ENCODE measurements at places on chromosomes 16 and 17.

DNA sequence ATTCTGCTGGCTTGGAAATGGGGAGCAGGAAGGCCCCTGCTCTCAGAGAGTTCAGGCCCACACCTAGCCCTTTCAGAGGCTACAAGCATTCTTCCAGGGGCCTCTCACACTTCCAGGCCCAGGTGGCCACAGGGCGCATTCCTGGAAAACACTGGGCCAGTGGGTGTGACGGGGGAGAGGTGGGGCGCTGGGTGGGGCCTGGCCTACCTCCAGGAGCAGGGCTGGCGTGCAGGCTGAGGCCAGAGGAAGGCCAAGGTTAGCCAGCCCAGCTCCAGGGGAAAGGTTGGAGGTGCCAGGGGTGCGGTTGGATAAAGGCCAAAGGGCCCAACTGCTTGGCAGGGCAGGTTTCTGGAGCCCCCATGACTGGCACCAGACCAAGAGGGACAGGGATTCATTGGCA is 198.2 kb downstream of the MAF start:
- no peak for DNase-seq

GRCh38 chr16:17301593-17302135 is 169.1 kb downstream of the XYLT1 start:
- peak; percentile 90 for DNase-seq

GRCh38 chr17:19254651-19255050 is 17.5 kb downstream of the EPN2 start:
- no peak for DNase-seq

DNA sequence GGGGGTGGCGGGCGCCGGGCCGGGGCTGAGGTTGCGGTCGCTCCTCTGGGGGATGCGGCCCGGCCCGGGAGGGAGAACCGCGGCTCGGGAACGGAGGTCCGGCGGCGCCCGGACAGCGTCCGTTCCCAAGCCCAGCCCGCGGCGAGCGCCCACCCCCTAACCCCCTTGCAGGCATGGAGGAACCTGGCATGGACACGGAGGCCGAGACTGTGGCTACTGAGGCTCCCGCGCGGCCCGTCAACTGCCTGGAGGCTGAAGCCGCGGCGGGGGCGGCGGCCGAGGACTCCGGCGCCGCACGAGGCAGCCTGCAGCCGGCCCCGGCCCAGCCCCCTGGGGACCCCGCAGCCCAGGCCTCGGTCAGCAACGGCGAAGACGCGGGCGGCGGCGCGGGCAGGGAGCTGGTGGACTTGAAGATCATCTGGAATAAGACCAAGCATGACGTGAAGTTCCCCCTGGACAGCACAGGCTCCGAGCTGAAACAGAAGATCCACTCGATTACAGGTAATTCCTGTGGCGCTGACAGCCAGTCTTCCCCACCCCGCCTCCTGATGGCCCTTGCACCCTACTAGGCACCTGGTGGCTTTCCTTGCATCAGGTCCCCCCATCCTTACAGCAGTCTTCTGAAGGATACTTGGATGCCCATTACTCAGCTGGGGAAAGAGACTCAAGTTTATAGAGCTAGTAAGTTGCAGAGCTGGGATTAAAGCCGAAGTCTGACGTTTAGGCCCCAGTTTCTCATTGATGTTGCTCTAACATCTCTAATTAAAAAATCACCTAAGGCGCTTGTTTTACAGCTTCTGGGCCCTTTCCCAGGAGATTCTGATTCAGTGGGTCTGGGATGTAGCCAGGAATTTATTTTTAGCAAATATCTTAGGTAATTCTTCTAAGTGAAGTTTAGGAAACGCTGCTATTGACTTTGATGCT is 514 bp downstream of the UBFD1 start:
- no peak for DNase-seq

GRCh38 chr17:35286120-35286781 is 43.4 kb downstream of the SLFN5 start:
- DNase-seq = peak; percentile 11

GRCh38 chr17:5784791-5785190 is 200.5 kb upstream of the NLRP1 start:
- DNase-seq = no peak

DNA sequence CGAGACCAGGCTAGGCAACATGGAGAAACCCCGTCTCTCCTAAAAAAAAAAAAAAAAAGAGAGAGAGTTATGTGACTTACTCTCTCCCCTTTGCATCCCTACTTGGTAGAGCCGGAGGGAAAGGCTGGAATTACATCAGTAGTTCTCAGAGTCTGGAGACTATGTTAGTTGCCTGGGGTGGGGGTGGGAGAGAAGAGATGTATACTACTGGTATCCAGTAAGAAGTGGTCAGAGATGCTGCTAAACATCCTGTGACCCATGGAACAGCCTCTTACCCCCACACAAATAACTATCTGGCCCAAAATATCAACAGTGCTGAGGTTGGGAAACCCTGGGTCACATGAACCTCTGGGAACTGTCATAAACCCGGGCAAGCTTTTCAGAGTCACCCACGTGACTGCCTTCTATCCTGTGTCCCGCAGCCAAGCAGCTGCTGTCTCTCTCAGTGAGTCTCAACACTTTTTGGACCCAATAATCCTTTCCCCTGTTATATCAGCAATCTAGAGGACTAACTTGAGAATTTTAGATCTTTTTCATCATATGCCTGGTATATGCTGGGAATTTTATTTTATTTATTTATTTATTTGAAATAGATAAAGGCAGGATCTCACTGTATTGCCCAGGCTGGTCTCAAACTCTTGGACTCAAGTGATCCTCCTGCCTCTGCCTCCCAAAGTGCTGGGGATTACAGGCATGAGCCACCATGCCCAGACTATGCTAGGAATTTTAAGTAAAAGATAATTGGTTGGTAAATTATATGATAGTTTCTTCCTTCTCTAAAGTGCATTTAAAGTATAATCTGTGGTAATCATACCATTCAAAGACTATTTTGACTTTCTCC is 8.7 kb downstream of the EIF1 start:
- no peak for DNase-seq

GRCh38 chr17:72812823-72813222 is 279.7 kb downstream of the SLC39A11 start:
- no peak for DNase-seq

- DNase-seq = no peak
These were observed 201.2 kb downstream of the C16orf78 start for GRCh38 chr16:49574826-49575225.

DNA sequence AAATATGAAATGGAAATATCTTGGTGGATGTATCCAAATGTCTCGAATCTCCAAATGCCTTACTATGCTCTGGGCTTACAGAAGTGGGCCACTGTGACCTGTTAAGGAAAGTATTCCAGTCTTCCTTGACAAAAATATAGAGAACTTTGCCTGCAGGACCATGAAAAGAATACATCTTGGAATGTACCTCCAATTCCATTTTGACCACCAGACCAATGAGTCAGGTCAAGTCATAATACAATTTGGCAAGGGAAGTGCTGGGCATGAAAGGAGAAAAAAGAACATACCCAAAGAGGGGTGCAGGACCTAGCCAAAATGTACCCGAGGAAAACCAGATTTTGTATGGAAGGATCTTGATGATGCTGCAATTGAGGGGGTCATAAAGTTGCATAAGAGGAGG is 1153.7 kb upstream of the GOT2 start:
- DNase-seq = no peak

DNA sequence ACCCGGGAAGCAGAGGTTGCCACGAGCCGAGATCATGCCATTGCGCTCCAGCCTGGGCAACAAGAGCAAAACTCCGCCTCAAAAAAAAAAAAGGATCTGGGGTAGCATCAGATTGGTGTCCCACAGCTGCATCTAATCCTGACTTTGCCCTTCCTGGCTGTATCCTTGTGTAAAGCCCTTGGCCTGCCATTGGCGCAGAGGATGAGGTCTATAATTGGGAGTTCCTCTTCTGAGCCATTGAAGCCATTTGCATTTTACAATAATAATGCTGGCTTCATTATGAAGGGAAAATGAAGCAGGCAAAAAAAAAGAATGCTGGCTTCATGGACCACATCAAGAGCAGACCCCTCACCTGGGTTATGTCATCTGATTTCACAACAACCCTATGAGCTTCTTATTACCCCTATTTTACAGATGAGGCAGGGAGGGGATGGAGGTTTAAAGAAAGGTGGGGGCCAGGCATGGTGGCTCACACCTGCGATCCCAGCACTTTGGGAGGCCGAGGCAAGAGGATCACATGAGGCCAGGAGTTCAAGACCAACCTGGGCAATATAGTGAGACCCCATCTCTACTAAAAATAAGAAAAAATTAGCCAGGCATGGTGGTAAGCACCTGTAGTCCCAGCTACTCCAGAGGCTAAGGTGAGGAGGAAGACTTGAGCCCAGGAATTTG is 1.2 kb upstream of the LITAFD start:
- no peak for DNase-seq

DNA sequence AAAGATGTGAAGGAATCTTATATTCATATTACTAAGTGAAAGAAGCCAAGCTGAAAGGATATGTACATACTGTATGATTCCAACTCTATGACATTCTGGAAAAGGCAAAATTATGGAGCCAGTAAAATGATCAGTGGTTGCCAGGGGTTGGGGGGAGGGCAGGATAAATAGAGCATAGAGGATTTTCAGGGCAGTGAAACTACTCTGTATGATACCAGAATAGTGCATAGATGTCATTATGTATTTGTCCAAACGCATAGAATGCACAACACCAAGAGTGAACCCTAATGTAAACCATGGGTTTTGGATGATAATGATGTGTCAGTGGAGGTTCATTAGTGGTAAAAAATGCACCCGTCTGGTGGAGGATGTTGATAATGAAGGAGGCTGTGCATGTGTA is 71.0 kb upstream of the ZNF423 start:
- DNase-seq = no peak

DNA sequence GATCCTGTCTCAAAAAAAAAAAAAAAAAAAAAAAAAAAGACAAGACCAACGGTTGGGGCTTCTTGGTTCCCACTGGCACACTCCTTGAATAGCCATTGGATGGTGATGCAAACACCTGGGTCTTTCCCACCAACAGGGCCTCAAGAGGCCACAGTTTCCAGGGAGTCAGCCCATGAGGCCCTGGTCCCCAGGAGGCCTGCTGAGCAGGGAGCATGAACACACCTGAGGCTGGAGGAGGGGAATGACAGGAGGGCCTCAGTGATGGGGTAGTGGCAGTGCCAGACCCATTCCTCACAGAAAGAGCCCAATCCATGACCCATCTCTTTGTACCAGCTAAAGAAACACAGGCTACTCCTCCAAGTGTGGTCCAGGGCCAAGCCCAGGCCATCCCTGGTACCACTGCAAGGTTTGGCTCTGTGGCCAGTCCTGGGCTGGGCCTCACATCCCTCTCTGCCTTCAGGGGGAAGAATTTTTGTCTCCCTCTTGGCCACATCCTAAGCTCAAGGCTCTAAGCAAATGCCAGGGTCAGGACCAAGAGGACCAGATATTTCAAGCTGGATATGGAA is 13.9 kb downstream of the ARL2BP start:
- DNase-seq = no peak

DNA sequence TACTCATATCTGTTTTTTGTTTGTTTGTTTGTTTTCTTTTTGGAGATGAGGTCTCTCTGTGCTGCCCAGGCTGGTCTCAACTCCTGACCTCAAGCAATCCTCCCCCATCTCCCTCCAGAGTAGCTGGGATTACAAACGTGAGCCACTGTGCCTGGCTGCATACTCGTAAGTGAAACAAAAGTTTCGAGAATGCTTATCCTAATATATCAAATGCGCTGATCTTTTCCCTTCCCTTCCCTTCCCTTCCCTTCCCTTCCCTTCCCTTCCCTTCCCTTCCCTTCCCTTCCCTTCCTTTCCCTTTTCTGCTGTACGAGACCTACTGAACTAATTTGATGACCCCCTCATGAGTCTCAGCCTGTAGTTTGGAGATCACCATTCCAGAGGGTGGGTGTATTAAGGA is 122.1 kb downstream of the RGS9 start:
- DNase-seq = no peak

GRCh38 chr17:57275071-57275764 is 18.9 kb downstream of the MSI2 start:
- DNase-seq = no peak

GRCh38 chr16:22190081-22190775 is 15.8 kb upstream of the EEF2K start:
- peak; percentile 96 for DNase-seq

DNA sequence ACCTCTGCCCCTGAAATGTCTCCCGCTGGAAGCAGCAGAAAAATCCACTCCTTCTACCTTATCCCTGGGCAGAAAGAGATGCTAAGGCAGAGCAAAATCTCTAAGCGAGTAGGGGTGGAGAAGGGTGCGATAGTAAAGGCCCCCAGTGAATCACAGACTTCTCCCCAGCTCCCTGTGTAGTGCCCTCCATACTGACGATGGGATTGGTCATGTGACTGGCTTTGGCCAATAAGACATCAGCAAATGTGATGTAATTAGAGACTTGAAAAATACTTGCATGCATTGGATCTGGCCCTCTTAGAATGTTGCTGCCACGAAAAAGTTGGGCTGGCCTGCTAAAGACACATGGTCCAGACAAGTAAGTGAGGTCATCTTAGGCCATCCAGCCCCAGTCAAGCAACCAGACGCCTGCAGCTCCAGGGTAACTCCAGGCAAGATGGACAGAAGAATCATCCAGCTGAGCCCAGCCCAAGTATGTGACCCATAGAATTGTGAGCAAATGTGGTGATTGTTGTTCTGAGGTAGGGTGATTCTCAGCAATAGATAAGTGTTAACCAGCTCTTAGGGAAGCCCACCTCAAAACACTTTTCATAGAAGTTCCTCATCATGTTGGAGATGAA is 36.0 kb downstream of the HASPIN start:
- DNase-seq = no peak

GRCh38 chr16:63426275-63426870 is 1390.1 kb upstream of the CDH8 start:
- DNase-seq = no peak

DNA sequence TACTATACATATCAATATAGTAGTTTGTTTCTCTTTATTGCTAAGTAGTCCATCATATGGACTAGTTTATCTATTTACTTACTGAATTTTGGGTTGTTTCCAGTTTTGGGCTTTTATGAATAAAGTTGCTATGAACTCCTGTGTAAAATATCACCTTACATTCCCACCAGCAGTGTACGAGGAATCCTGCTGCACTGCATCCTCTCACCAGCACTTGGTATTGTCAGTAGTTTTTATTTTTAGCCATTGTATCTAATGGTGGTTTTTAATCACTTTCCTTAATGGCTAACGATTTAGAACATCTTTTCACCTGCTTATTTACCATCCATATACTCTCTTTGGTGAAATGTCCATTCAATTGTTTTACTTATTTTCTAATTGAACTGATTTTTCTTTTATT is 24.0 kb downstream of the CDC27 start:
- DNase-seq = no peak
